ENCODE measurements at places on chromosomes 7 and 10.

GRCh38 chr7:2317556-2318293, 3.5 kb upstream of the SNX8 start:
- DNase-seq, result no peak

GRCh38 chr10:131398166-131398565, 86.6 kb upstream of the TCERG1L start:
- DNase-seq, result no peak

- peak; percentile 98 for DNase-seq
These were observed at the start of gene MTPN for GRCh38 chr7:135977007-135977741. Gene MTPN (minus strand): TSS chr7:135977359. CDS start chr7:135977100, 259 bp downstream.

DNA sequence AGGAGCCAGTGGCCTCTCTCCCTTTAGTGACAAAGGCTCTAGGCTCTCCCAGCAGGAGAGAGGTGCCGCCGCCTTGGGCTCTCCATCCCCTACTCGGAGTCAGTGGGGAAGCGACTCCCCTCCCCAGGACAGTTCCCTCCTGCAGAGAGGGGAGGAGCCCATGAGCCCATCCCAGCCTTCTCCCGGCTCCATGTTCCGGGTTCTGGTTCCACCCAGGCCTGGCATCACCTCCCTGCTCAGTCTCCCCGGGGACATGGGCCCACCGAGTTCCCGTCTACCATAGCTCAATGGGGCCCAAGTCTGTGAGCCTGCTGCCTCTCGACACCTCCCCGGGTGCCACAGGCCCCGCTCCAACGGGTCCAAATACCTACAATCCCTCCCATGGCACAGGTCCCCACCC, 66.5 kb upstream of the DNAAF5 start:
- DNase-seq, result no peak

- DNase-seq, result no peak
These were observed 156.7 kb downstream of the TWIST1 start for GRCh38 chr7:18960725-18961124.

- no peak for DNase-seq
These were observed 115.8 kb downstream of the TMEM130 start for GRCh38 chr7:98753989-98754479.

DNA sequence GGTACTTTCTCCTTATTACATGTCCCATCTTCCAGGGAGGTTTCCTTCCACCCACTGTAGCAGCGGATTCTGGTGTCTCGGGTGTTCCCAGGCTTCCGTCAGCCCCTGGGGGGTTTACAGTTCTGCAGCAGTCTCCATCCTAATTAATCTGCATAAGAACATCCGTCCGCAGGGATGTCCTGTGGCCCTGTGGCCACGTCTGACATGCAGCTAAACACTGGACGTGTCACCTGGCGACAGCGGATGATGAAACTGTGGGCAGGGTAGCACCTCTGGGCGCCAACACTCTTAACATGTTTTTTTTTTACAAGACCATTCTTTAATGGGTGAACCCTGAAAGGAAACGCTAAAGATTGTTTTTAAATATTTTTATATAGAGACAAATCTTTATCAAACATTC, 58.2 kb downstream of the DIP2C start:
- no peak for DNase-seq

DNA sequence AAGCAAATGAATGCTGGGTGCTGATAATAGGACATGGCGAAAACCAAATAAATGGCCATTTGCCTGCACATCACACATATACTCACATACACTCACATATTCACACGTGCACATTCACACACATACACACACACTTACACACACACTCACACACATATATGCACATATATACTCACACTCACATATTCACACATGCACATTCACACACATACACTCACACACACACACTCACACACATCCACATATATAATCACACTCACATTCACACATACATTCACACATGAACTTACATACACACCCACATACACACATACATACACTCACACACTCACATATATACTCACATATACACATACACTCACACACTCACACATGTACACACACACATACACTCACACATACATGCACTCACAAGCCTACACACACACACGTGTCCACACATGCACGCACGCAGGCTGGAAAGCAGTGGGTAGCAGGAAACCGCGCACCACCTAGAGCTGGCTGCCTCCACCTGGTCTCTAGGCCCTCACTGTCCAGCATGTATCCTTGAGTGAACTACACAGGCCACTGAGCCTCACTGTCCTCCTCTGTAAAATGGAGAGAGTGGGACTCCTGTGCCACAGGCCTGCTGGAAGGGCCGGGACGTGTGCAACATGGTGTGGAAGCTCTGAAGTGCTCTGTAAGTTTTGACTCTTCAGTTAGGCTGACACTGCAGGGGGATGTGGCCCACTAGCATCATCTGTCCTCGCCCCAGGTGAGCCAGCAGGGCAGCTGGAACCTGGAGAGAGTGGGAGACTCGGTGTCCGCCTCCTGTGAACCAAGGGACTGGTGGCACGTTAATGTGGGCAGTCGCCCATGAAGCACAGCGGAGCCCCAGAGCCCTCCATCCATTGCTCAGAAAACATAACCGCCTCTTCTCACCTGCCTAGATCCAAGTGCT, 14.9 kb downstream of the TMEM72 start:
- DNase-seq, result no peak

- no peak for DNase-seq
These were observed 69.2 kb downstream of the CNTNAP2 start for GRCh38 chr7:146185844-146186243.

DNA sequence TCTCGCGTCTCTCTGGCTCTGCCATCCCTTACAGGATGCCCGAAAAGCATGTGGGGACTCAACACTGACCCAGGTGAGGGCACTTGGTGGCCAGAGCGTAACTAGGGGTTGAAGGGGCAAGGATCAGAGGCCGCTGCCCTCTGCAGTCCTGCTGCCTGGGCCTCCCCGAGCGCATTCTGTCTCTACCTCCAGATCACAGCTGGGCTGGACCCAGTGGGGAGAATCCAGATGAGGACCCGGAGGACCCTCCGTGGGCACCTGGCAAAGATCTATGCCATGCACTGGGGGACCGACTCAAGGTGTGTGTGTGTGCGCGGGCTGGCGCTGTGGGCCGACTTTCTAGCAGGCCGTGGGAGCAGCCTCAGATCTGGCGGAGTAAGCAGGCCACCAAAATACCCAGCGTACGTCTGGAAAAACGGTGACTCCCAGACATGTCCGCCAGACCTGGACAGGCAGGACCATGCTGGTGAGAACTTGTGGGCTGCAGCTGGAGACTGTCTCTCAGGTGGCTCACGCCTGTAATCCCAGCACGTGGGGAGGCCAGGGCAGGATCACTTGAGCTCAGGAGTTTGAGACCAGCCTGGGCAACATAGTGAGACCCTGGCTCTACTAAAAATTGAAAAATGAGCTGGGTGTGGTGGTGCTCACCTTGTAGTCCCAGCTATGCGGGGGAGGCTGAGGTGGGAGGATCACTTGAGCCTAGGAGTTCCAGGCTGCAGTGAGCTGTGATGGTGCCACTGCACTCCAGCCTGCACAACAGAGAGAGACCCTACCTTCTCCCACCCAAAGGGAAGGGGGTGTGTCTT, 3.2 kb downstream of the GNB2 start:
- DNase-seq, result no peak

- no peak for DNase-seq
These were observed 42.8 kb downstream of the RBM20 start for GRCh38 chr10:110686949-110687348.

GRCh38 chr7:107017965-107018719, 26.4 kb upstream of the PRKAR2B start:
- DNase-seq, result no peak

DNA sequence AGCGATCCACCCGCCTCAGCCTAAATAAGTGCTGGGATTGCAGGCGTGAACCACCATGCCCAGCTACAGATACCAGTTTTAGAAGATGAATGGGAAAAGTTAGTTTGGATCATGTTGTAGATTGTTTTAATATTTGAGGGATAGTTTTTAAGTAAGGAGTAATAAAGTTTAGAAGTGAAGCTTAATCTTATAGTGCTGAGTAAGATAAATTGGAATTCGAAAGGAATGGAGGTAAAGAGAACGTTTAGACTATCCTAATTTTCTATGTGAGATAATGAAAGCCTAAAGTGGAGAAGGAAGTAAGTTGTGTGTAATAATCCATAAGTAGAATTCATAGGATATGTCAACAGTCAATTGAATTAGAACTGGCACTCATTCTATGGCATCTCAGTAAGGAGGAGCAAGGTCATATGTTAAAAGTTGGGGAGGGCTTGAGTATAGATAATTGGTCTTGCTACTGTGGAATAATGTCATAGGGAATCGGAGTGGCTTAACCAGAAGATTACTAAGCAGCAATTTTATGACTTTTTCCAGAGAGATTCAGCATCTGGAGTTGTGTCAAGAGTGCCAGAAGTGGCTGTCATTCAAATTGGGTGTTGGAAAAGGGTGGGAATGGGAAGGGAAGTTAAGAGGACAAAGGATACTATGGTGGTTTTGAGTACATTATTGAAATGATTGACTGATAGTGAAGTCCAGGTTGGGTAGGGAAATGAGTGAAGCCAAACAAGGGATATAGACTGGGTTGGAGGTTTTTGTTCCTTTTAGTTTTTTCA, 12.1 kb downstream of the TAX1BP1 start:
- DNase-seq, result no peak

DNA sequence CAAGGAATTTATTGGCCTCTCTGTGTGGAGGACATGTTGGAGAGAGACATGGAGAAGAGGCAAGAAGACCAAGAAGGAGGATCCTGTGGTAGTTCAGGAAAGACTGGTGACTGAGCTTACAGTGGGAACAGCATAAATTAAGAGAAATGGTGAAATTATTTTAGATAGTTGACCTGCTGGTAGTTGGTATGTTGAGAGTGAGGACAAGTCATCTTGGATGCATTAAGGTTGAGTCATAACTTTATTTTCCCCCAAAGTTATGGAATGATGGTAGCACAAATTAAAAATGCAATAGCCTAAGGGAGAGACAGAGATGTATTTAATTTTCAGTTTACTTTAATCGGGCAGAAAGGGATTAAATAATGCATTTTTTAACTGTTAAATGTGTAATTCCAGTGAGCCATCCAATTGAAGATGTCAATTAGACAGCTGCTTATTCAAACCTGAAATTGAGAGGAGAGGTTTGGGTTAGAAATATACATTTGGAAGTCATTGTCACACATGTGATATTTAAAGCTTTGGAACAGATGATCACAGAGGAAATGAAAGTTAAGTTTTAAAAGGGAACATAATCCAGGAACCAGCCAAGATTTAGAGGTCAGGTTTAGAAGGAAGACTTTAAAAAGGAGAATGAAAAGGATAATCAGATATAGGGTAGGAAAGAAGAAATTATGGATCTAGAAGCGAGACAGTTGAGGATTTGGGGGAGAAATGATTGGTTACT, 80.6 kb downstream of the DGKB start:
- no peak for DNase-seq

GRCh38 chr7:155881471-155882350, 69.4 kb upstream of the SHH start:
- no peak for DNase-seq

- DNase-seq, result no peak
These were observed 213.0 kb upstream of the INHBA start for GRCh38 chr7:41915871-41916270.

GRCh38 chr10:12201543-12201942, 5.6 kb downstream of the CDC123 start:
- no peak for DNase-seq

- no peak for DNase-seq
These were observed 143.8 kb downstream of the AVL9 start for GRCh38 chr7:32639122-32639521.

GRCh38 chr10:12499076-12499986, 150.0 kb downstream of the CAMK1D start:
- no peak for DNase-seq

- DNase-seq, result no peak
These were observed 311.4 kb downstream of the ADARB2 start for GRCh38 chr10:1425879-1426278.

- no peak for DNase-seq
These were observed 32.3 kb downstream of the ADD3 start for GRCh38 chr10:110040108-110040507.

- no peak for DNase-seq
These were observed 43.3 kb upstream of the CNNM1 start for GRCh38 chr10:99285881-99286280.

DNA sequence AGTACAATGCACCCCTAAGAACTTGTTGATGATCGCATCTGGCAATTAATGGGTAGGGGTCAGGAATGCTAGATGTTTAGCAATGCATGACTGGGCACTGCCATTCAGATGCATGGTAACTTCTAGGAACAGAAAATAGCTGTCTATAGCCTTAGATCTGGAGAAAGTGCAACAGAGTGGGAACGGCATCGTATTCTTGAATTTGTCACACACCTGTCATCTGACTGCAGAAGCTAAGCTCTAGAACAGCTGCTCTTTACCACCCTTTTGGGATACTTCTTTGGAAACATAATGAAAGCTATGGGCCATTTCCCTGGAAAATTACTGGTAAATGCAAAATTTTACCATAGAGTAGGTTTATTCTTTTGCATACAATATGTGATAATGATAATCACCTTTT, 118.1 kb downstream of the SLC25A13 start:
- DNase-seq, result no peak

Data from CD4-positive, alpha-beta T cell treated with Interleukin-12 subunit alpha and Interleukin-12 subunit beta, for 1 hour (primary cell).